ENCODE measurements at places on chromosomes 12 and 14.

- no peak for DNase-seq
Measured at GRCh38 chr12:7006639-7007038, 11.6 kb downstream of the LPCAT3 start.

DNA sequence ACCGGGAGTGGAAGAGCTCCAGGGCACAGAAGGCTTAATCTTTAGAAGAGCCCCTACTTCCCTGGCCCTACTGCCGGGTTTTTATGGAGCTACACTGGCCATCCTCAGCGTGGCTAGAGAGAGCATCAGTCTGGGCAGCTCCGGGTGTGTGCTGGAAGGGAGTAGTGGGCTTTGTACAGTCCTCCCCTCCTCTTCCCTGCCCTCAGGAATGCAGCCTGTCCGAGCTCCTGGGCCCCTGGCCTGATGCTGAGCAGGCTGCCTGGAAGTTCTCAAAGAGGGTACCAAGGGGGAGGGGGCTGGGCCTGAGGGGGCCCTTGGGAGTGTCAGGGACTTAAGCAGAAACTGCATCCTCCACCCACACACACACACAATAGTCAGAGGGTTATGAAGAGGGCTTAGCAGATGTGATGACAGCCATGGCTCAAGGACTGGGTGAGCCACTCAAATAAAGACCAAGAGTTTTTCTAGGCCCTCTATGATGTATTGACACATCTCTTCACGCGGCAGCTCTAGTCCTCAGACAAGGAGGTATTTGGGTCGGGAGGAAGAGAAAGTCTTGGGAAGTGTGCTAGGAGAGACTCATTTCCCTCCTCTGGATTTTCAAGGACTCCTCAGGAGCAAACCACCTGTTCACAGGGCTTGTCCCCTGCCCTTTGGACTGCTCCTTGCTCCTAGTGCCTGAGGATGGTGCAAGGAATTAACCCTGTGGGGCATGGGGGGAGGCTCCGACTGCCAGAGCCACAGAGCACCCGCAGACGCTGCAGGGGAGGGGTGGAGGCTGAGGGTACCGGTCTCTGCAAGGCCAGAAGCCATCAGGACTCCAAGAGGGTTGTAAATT lies 16.5 kb upstream of the FIGNL2 start:
- no peak for DNase-seq

DNA sequence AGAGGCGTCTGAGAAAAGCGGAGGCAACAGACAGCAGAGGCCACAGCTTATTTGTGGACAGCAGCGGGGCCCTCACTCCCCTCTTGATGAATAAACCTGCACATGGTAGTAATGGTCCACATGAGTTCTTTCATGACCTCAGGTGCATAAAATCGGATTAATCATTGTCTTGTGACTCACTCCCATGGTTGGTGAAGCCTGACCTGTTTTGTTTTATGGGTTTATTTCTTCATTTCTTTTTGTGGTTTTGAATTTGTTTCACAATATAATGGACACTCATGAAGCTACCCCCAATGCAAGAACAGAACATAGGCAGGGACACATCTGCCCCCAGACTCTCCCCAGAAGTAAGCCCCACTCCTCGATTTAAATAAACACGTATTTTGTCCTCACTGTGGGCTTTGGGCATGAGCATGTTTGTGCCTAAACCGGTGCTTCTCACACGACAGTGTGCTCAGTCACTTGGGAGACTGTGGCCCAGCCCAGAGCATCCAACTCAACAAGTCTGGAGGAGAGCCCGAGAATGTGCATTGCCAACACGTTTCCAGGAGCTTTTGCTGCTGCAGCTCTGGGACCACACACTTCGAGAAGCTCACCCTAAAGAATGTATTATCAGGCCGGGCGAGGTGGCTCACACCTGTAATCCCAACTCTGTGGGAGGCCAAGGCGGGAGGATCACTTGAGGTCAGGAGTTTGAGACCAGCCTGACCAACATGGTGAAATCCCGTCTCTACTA lies 116.1 kb downstream of the SCARB1 start:
- no peak for DNase-seq

- no peak for DNase-seq
Measured at GRCh38 chr12:53295891-53296219, 513 bp downstream of the PFDN5 start.

GRCh38 chr12:57213058-57213715 lies 3.4 kb upstream of the NXPH4 start:
- peak; percentile 86 for DNase-seq

DNA sequence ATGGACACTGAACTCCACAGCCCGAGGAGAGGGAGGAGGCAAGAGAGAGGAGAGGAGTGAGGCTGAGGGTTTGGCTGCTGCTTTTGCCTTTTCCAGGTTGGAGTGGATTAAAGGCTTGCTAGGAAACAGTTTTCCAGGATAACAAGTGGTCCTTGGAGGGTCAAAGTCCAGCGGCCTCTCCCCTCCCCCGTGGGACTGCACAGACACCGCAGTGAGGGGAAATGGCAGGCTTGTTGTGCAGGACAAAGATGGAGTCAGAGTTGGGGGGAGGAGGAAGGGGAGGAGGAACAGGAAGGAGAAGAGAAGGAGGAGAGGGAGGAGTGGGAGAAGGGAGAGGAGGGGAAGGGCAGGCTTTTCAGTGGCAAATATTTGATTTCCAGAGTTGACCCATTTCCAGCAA lies 245.5 kb downstream of the RBM19 start:
- DNase-seq: no peak

- peak; percentile 19 for DNase-seq
Measured at GRCh38 chr14:22887990-22888378, 5.0 kb downstream of the REM2 start.

GRCh38 chr12:132189378-132190011 lies 45.2 kb downstream of the NOC4L start:
- peak; percentile 96 for DNase-seq

DNA sequence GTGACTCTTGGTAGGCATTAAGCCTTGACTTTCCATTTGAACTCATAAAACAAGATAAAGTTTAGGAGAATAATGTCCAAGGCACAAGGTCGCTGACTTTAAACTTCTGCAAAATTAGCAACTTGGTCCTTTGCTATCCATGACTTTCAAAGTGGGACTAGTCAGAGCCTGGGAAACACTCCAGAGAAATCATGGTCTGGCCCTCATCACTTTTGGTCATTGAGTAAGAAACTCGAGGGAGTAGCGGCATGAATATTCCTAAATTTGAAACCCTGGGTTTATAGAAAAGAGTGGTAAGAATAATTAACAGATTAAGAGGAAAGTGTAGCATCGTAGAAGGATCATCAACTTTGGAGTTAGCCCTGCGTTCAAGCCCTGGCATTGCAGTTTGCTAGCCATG lies 16.9 kb upstream of the APPL2 start:
- DNase-seq: no peak
